ENCODE measurements at places on chromosomes 5 and 9.

- no peak for DNase-seq
Observed at GRCh38 chr5:154712518-154713437, 42.4 kb upstream of the LARP1 start.

DNA sequence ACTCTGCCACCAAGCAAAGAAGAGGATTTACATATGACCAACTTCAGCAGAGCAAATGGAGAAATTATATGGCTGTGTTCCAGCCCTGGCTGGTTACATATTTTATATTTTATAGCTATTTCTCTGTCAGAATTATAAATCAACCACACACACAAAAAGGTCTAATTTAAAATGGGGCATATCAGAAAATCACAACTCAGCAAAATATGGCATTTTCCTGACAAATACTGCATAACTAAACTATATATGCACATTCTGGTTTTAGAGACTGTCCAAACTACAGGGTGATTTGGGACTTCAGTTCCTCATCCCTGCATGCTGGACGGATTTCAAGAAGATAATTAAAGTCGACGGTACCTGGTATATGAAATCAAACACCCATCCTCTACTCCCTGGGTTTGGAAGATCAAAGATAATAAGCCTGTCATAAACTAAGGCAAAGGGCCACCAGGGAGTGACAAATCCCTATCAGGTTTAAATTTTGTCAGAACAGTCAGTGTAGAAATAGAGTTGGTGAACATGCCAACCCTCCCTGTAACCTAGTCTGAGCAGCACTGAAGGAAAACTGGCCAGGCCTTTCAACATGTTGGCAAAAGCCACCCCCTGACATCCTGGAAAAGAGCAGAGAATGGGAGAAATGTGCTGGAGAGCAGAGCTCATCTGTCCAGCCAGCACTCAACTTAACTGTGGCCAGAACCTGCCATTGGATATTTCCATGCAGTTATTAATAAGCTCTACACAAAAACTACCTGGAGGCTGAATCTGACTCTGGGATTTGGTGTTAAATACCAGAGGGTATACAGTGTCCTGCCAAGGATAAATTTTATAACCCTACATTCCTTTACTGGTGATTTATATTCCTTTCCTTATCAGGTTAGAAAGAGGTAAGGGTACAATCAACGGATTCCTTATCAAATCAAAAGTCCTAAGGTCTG, 235.7 kb downstream of the ENC1 start:
- DNase-seq, result no peak

DNA sequence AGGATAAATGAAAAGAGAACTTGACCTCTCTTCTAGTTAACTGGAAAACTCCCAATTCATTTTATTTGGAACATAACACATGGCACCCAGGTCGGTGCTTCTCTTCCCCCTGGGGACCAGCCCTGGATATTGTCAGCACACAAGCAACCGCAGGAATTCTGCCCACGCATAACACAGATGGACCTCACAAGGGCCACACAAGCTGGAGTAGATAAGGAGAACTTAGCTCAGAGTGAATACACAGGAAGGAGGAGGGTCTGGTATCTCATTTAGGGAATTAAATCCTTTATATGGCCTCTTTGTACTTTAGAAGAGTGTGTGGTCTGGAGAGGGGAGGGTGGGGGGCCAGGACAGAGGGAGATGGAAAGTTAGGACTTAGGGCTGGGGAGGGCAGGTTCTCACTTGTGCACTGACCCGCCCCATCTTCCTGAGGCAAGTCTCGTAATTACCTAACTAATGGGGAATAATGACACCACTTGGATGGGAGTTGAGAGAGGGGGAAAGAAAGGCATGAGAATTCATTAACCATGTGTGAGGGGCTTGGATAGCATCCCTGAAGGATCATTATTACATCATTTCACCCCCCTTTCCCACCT, 341.2 kb upstream of the WWC1 start:
- DNase-seq, result no peak

GRCh38 chr5:548256-548655, 24.0 kb upstream of the SLC9A3 start:
- DNase-seq, result peak; percentile 18

GRCh38 chr9:5402217-5402616, 35.5 kb downstream of the PLGRKT start:
- DNase-seq, result no peak

DNA sequence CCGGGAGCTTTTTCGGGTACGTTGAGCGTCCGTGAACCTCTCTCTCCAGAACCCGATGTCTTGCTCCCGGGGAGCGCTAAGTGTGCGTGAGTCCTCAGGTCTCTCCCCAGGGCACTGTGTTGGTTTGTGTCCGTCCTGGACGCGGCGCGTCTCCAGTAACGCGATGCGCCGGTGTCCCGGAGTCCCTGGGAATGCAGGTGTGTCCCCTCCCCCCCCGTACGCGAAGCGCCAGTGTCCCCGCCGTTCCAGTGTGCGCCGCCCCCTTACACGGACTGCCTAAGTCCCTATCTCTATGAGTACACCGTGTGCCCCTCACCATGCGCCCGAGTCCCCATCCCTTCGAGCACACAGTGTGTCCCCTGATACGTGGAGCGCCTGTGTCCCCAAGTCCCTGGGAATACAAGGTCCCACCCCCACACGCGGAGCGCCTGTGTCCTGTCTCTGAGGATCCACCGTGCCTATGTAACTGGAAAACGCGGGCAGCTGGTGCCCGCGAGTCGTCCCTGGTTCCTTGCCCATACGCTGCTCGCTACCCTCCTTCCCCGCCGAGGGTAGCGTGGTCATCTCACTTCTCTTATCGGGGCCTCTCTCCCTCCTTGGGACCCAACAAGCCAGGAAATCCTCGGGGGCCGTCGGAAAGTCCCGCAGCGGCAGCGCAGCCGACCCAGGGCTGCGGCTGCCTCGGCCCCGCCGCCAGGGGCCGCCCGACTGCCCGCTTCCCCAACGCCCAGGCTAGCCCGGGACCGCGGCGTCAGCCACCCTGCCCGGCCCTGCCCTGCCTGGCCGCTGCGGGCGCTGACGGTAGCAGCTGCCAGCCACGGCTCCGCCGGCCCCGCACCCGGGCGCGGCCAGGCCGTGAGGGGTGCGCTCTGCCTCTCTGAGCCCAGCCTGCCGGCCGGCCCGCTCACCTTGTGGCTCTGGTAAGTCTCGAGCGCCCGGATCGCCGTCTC, 709 bp downstream of the ELL2 start:
- peak; percentile 50 for DNase-seq

- DNase-seq, result no peak
Observed at GRCh38 chr9:89417832-89418473, 80.0 kb downstream of the SEMA4D start.

- DNase-seq, result no peak
Observed at GRCh38 chr5:124030043-124030491, 518.1 kb downstream of the CSNK1G3 start.

- DNase-seq, result no peak
Observed at GRCh38 chr5:71907608-71908145, 188.6 kb downstream of the CARTPT start.

- DNase-seq, result peak; percentile 82
Observed at GRCh38 chr5:138180183-138180782, 1.4 kb downstream of the KIF20A start.

GRCh38 chr5:126527892-126528291, 67.1 kb downstream of the ALDH7A1 start:
- no peak for DNase-seq

DNA sequence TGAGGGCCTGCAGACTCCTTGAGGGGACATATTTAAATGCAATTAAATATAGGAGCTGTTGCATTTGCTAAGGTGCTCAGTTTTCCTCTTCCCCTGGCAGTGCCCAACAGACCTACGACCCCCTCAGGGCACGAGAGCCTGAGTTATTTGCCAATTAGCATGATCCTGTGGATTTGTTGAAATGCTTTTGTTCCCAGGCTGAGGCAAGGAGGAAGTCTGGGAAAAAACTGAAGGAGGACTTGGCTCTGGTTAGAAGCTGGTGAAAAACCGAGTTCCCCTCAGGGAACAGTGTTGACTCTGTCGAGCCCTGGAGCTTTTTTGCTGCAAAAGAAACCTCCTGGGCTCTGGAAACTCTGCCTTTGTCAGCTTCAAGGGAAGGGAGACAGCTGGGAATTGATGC, 103.6 kb upstream of the SHB start:
- peak; percentile 79 for DNase-seq

DNA sequence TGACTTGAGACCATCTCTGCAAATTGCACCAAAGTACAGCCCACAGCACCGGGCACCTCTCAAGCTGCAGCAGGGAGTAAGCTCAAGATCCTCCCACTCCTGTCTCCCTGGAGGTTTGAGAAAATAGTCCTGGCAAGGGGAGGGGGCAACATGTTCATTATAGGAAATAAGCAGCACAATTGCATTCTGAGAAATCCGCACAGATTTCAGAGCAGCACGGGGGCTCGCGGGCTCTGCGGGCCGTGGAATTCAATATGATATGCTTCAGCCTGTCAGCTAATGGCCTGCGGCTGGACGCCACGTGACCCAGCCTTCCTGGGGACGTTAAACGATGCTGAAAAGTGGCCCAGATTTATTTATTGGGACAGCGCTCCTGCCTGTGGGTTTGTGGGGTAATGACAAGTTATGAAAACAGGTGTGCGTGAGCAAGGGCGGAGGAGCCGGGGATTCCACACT, 156.4 kb downstream of the DAB2IP start:
- no peak for DNase-seq

- DNase-seq, result peak; percentile 55
Observed at GRCh38 chr9:111148052-111149017, 110.1 kb upstream of the LPAR1 start.

- no peak for DNase-seq
Observed at GRCh38 chr5:37370550-37370863, 399 bp downstream of the NUP155 start.

DNA sequence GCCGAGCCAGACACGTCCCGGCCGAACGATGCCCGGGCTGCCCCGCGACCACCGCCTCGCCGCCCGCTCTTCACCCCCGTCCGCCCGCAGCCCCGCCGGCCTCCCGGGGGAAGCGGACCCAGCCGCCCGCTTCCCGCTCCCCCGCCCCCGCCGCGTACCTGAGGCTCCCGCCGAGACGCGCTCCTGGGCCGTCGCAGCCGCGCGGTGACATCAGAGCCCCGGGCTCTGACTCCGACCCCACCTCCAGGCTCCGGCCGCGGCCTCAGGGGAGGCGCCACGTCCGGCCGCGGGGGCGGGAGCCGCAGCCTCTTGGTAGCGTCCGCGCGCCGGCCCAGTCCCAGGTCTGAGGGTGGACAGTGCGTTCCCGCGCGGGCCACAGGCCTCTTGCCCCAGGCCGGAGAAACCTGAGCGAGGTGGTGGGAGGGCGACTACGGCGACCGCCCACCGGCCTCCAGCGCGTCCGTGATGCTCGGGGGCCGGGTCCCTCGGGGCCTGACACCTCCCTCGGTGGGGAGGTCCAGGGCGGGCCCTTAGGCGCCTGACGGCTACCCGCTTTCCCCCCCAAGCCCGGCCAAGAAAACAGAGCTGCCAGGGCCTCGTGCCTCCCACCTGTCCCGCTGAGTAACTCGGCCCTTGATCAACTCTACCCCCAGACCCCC, at the start of gene SHROOM1:
Gene SHROOM1, minus strand, starts transcription at position 212 of the 659 bp plus-strand sequence. CDS start 4,507 bp downstream, outside the sequence.
- no peak for DNase-seq

Data from renal cortical epithelial cell (primary cell).